WERI-Rb-1 (cell line): ENCODE measurements at places on chromosomes 11 and 22.
A peak's percentile ranks its signal among the peaks of the same experiment; 100 is the strongest.

- DNase-seq = no peak
Observed at GRCh38 chr11:40140560-40140959, 1318.9 kb downstream of the LRRC4C start.

GRCh38 chr22:32583074-32583682 lies 108.6 kb downstream of the FBXO7 start:
- no peak for DNase-seq

- no peak for DNase-seq
Observed at GRCh38 chr11:99522467-99523173, 501.9 kb downstream of the CNTN5 start.

- no peak for DNase-seq
Observed at GRCh38 chr11:115393950-115394349, 110.3 kb downstream of the CADM1 start.

- peak; percentile 36 for DNase-seq
Observed at GRCh38 chr11:113773092-113773415, 438 bp downstream of the ZW10 start.

- DNase-seq = no peak
Observed at GRCh38 chr11:81211050-81211449, 1522.6 kb downstream of the FAM181B start.

GRCh38 chr11:119505071-119505470 lies 82.1 kb upstream of the THY1 start:
- DNase-seq = no peak

GRCh38 chr11:11931461-11932055 lies 76.9 kb downstream of the DKK3 start:
- DNase-seq = peak; percentile 8

DNA sequence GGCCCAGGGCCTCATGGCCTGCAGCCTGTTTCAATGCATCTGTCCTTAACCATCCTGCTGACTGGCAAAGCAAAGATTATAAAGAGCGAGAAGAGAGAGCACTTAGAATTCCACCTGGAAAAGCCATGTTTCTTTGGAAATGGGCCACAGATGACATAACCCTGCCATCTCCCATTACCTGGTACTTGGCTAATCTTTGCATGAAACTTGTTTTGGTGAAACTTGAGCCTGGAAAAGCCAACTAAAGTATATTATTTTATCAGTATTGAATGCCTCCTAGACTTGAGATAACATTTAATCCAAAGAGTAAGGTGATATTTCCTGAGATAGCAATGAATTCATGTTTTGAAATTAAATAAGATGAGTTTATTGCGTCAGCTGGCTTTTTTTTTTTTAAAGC lies 72.6 kb downstream of the NAV2 start:
- DNase-seq = no peak

DNA sequence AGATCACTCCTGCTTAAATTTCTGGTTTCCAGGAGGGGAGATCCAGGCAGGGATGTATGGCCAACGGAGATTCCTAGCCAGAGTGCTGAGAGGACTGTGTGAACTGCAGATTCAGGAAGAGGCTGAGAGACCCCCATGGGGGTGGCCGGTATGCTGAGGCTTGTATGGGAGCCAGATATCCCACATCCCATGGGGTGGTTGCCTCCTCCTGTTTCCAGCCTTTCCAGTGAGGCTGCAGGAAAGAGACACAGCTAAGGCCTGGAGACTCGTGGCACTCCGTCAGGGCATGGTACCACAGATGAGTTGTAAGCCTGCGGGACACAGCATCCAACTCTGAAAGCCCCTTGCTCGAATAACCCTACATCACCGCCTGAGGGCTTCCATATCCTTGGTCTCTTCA lies 1.4 kb upstream of the MYOD1 start:
- DNase-seq = no peak

DNA sequence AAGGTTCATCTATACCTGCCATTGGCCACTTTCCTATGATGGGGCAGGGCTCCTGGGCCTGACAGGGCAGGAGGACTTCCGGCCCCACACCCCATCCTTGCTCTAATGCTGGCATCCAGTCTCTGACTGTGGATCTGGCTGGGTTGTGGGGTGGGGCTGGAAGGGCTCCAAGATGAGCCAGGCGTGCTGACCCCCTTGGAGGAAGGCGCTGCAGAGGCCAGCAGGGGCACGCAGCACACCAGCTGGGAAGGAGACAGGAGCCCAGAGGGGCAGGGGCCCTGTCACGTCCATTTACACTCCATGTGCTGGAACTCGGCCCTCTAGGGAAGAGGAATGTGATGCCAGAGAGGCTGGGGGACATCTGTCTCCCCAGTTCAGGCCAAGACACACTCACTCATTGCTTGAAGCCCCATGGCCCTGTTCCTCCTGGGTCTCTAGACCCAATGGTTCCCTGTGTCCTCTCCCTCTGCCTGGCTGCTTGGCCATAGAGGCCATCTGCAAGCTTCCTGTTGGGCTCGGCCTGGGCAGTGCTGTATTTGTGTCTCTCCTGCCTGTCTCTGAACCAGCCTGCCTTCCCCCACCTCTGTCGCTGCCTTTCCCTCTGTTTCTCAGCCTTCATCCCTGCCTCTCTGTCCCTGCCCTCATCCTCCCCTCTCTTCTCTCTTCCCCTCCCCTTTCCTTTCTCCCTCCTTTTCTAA lies 67.5 kb upstream of the NECTIN1 start:
- no peak for DNase-seq

DNA sequence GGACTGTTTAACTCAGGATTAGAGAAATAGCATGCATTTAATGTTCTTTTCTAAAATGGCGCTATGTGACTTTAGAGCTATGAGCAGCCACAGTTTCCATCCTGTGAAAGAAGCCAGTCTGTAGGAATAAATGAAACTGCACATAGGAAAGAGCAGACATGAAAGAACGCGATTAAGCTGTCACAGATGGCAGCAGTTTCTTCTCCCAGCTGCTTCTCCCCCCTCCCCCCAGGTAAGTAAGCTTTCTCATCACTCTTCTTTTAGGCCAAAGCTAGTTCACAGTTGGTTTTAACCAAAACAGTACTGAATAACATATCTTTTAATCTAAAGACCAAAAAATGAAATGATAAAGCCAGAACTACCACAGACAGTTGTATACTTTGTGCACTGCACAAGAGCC lies 266.4 kb downstream of the KCNA4 start:
- DNase-seq = peak; percentile 64

DNA sequence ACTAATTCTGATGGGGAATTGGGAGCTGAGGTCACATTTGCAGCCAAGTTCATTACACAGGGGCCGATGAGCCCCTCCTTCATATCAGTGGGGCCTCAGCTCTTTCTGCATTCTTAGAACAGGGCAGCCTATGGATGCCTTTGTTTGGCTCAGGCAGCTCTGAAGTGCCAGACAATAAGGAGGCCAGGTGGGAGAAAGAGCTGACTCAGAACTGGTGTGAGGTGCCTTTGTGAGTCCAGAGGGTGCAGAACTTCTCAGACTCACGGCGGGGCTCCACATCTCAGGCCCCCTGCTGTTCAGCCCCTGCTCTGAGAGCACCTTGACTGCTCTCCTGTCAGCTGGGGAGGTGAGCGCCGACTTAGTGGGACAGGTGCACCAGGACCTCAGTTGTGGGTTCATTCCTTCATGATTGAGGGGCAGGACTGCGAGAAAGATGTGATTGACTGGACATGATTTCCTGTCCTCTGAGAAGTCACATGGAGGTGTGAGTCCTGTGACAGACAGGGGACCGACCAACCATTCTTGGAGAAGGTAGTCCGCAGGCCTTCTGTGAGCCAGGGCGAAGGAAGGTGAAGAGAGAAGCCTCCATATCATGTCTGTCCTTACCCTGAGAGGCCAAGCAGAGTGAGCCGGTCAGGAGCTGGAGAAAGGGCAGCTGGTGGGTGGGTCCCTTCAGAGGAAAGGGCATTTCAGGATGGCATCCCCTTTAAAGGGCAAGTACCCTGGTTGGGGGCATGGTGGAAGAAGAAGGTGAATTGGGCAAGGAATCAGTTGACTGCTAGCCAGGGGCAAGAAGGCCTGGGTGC lies 245.0 kb upstream of the TBCEL start:
- no peak for DNase-seq

DNA sequence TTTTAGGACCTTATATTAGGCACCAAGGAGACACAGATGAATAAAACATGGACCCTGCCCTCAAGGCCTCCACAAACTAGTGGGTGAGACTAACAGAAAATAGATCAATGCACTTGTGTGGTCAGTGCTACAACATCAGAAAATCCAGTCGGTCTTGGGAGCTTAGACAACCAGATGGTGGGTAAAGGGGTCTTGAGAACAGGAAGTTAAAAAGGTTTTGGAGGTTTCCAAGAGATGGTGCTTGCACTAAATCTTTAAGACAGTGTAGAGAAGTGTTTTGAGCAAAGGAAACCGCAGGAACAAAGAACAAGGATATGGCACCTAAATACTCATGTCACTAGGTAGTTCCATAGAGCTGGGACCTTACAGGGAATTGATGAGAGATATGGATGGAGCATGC lies 56.2 kb downstream of the GALNT18 start:
- DNase-seq = no peak

- no peak for DNase-seq
Observed at GRCh38 chr11:44950031-44950624, 555 bp downstream of the TP53I11 start.
